ENCODE measurements at places on chromosomes 4 and X.

- no peak for DNase-seq
Observed at GRCh38 chr4:181173046-181173445, 1070.2 kb upstream of the TENM3 start.

- no peak for DNase-seq
Observed at GRCh38 chr4:81747242-81747930, 275.7 kb upstream of the RASGEF1B start.

- DNase-seq = no peak
Observed at GRCh38 chrX:17441965-17442364, 67.0 kb downstream of the NHS start.

DNA sequence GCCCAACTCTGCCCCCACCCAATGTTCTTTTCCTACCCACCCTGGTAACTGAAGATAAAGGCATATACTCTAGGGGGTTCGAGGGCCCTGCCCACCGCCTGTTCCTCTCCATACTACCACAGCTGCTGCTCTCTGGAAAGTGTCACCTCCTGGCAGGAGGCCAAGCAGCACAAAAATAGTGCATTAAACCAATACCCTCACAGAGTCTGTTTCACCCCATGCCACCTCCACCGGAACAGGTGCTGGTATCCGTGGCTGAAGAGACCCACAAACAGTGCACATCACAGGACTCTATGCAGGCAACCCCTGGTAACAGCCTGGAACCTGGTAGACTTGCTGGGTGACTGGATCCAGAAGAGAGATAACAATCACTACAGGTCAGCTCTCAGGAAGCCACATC, 85.1 kb upstream of the CTSO start:
- DNase-seq = no peak

DNA sequence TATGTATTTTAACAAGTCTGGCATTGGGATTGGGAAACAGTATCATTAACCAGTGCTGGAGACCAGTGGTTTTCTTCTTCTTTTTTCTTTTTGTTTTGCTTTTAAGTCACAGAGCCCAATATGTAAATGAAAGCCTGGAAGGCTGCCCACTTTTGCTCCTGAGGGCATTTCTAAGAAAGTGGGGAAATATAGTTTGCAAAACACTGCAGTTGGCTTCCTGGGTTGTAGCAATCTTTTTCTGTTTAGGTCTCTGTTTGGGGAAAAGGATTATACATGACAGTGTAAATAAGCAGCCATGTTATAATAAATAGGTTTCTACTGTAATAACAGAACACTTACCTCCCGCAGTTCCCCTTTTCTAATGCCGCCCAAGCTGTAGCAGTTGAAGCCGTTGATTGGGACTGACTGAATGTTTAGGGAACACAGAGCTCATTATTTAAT, 105.5 kb downstream of the TMEM164 start:
- no peak for DNase-seq

DNA sequence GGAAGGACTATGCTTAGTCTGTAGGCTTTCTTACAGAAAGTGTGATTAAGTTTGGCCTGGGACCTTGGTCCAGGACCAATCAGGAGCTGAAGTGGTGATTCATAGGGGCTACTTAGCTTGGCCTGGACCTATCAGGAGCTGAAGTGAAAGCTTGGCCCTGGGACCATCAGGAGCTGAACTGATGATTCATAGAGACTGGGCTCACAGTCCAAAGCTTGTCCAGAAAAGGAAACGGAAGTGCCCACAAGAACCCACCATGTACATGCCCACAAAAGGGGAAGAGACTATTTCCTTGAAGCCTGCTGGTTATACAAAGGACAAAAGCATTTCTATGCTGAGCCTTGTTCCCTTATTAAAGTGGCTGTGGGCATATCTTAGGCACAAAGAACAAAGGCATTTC, 12.6 kb downstream of the TENT5D start:
- DNase-seq = no peak

DNA sequence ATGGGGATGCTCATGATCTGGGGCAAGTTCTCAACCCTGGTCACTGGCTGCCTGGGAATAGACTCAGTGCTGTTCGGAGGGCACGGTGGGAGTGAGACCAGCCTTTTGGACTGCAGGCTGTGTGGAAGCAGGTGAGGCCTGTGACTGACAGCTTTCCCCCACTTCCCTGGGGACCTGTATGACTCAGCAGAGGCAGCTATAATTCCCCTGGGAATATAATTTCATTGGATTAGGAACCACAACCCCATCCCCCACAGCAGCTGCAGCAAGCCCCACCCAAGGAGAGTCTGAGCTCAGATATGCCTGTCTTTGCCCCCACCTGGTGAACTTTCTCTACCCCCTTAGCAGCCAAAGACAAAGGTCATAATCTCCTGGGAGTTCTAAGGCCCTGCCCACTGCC, 408.6 kb downstream of the PPP3CA start:
- DNase-seq = no peak

DNA sequence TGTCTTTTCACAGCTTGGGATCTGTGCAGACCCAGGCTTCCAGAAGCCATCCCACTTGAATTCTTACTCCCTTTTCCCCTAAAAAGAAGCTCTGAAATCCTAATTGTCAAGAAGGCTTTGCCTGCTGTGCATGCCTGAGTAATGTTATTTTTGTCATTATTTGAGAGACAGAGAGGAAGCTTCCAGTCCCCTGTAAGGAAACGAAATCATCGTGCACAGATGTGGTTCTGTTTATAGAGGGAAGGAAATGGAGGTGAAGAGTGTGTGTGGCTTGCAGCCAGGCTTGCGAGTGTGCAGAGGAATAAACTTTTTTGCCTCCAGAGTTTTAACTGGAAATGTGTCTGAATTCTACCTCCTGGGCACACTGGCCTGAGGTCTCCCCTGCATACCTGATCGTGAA, 70.2 kb downstream of the TBL1X start:
- DNase-seq = no peak

DNA sequence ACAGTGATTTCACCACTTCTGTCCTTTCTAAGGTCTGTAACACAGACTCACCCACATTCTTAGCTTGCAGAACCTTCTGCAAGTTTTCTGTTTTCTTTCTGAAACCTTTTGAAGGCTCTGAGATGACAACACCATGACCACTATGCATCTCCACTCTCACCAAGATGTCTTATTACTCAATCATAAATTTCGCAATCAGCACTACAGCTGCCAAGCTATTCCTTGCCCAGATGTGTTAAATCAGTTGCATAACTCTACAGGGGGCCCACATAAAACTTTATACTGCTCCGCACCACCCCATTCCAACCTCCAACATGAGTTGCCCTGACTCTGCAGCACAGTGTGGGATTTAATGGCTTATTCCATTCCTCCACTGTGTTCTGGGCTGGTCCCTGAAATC, 229.9 kb downstream of the COL25A1 start:
- DNase-seq = no peak

GRCh38 chrX:30301208-30301607, 8.0 kb downstream of the NR0B1 start:
- no peak for DNase-seq

GRCh38 chrX:143306991-143307937, 210.0 kb downstream of the SPANXN3 start:
- no peak for DNase-seq

- DNase-seq = no peak
Observed at GRCh38 chrX:3425031-3425430, 78.6 kb upstream of the MXRA5 start.

- no peak for DNase-seq
Observed at GRCh38 chrX:118631586-118631985, 95.8 kb upstream of the IL13RA1 start.

DNA sequence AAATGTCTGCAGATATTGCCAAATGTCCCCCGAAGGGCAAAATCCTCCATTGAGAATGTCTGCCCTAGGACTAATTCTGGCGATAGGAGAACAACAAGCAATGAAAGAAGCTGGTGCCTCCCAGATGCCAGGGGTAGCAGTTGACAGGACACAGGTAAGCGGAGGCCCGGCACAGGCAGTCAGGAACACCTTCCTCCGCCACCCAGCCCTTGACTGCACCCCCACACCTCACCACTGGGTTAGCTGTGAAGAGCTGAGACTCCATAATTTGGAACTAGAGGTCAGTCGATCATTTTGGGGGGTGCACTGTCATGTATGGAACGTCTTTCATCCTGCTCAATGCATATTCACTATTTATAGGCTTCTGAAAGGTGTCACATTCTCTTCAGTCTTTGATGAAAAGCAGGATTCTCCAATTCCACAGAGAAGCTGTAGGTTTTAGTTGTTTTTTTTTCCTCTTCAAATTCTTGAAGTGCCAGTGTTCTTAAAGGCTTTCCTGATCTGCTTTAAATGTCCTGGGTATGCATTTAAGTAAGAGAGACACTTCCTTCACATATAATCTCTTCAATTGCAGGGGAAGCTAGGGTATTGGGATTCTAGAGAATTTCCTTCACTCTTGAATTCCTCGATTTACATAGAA, 111.6 kb upstream of the ZFP42 start:
- no peak for DNase-seq

DNA sequence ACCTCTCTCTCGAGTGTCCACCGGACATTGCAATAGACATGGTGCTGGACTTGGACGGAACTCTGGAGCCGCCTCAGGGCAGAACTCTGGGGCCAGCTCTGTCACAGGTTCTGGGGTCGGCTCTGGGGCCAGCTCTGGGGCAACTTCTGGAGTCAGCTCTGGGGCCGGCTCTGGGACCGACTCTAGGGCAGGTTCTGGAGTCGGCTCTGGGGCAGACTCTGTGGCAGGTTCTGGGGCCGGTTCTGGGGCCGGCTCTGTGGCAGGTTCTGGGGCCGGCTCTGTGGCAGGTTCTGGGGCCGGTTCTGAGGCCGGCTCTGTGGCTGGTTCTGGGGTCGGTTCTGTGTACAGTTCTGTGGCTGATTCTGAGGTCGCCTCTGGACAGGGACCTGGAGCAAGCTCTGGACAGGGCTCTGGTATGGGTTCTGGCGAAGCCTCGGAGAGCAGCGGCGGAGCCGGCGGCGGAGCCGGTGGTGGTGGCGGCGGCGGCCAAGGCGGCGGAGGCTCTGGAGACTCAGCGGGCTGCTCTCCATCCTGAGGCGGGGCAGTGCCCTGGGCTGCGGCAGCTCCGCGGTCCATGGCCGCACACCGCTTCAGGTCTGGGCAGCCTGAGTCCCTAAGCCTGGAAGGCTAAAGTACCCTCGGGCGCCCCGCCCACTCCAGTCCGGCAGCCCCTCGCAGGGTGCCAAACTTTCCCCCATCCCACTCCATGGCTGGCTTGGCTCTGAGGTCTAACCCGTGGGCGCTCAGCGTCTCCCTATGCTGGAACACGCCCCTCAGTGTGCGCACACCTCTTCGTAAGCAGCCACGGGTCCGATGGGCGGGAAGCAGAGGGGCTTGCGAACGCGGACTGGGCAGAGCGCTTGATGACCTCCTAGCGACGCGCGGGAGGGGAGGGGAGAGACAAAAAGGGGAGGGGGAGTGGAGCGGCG, at the start of gene DGKK:
Gene DGKK (minus strand): TSS at position 723 of the 929 bp plus-strand sequence. CDS start 147 bp downstream, at position 576.
- DNase-seq = no peak

GRCh38 chr4:167903291-167903721, 189.0 kb upstream of the ANXA10 start:
- DNase-seq = no peak

GRCh38 chr4:4614925-4615678, 73.3 kb upstream of the STX18 start:
- no peak for DNase-seq

DNA sequence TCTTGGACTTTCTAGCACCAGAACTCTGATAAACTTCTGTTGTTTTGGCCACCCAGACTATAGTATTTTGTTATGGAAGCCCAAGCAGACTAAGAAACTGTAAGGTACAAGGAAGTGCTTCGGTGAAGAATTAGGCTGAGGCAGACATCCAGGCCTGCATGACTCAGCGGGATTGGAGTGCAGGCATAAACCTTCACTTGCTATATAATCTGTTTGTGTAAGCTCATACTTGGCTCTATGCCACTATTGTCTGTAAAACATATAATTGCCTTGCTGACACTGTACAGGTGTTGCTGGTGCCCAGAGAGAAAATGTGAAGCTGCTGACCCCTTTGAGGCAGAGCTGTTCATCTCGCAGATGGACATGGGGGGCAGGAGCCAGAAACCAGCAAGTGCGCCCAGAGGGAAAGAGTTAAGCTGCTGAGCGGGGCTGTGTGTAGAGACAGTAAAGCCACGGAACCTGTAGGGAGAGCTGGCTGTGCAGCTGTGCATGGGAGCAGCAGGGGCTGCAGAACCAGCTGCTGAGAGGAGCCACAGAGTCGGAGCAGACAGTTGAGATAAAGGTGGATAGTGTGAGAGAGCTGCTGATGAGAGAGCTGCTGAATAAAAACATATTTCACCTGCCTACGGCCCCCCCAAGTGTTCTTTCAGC, 96.2 kb downstream of the RBM46 start:
- no peak for DNase-seq

- DNase-seq = no peak
Observed at GRCh38 chrX:120485315-120485637, 16.2 kb upstream of the LAMP2 start.

DNA sequence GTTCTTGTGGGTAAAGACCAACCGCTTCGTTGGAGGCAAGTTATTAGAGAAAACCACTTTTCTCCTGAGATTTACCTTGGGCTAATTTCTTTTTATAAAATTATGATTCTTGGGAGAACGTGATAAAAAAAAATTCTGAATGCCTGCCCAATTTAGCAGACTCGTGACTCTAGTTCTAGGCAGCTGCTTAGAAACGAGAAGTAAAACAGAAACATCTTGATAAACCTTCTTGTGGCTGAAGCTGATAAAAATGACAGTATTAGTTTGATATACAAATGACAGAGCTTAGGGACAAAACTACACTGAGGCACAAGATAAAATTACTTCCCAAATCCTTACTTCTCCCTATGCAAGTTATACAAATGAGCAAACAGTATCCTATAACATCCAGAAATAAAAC, 458.9 kb upstream of the TEX13C start:
- no peak for DNase-seq

- DNase-seq = no peak
Observed at GRCh38 chr4:58406762-58407161, 1296.6 kb upstream of the IGFBP7 start.

DNA sequence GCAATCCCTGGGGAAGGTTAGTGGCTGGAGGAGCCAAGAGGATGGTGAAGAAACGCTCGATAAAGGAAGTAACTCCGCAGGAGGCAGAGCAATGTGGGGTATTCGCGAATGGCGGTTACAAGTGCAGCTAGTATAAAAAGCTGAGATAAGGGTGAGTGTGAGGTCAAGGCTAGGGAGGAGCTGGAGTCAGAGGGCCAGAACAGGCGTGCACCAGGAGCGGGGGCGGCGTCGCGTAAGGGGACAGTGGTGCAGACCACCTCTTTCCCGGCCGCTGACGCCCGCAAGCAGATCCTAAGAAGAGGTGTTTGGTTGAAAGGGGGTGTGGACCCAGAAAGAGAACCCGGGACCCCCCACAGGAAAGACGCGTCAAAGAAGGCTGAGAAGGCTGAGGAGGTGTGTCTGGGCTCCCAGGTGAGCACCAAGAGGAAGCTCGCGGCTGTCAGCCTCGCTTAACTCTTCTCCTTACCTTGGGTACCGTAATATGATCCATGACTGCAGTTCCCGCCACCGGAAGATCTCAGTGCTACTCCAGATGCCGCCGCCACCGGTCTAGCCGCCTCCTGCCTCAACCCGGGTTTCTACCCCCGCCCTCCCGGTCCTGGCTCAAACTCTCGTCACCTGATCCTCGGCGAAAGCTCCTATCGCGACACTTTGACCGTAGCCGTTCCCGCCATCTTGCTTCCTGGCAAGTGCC, at the start of gene MTMR8:
Gene MTMR8 (minus strand): TSS at position 579 of the 694 bp plus-strand sequence. CDS start 89 bp downstream, at position 490.
- peak; percentile 73 for DNase-seq
